ENCODE measurements at places on chromosomes 5 and 9. TPM values are rescaled to one million over a fixed set of nuclear protein-coding genes. Genes with fewer than 3 reads are reported as not detected.
A peak's percentile ranks its signal among the peaks of the same experiment; 100 is the strongest.

- DNase-seq, result no peak
Observed at GRCh38 chr9:3018691-3019230, 174.9 kb upstream of the PUM3 start.

- DNase-seq, result peak; percentile 13
Observed at GRCh38 chr5:15948190-15948589, 231.4 kb downstream of the MARCHF11 start.

GRCh38 chr5:55480781-55481180 is 54.0 kb downstream of the PLPP1 start:
- DNase-seq, result no peak

GRCh38 chr5:76669245-76669644 is 46.0 kb upstream of the F2RL2 start:
- DNase-seq, result no peak

- DNase-seq, result no peak
Observed at GRCh38 chr5:6568889-6569288, 64.0 kb downstream of the NSUN2 start.

DNA sequence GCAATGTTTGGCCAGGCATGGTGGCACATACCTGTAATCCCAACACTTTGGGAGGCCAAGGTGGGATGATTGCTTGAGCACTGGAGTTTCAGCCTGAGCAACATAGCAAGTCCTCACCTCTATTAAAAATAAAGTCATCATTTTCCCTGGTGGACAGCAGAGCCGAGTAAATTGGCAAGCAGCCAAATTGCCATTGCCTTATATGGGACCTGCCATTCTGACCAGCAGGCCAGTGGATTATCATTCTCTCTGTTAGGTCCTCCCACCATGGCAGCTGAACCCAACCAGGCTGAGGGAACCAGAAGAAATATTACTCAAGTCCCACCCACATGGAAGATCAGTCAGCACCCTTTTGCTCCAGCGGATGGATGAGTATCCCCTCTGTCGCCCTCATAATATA is 1829.9 kb downstream of the EFNA5 start:
- no peak for DNase-seq

Gene SLC6A3
- not detected for total RNA-seq

Gene PCDHA8
- total RNA-seq, result not detected

Gene CCNG1
- total RNA-seq, result 379 TPM

All from dermis blood vessel endothelial cell (primary cell).